ENCODE measurements at places on chromosomes 16 and 17.

DNA sequence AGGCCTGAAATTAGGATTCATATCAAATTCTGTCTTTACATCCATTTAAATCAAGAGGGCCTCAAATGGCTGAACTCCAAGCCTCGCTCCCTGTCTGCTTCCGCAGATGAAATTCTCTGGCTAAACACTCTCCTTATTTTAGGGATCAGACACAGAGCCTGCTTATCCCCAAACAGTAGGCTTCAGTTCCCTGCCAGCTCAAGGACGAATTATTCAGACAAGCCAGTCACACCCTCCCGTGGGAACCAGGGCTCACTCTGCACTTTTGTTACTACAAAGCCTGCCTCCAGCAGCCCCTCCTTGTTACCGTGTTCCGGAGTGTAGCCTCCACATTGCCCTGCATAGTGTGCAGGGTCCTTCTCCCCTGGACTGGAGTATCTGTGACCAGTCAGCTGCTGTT, 46.6 kb upstream of the LCMT1 start:
- no peak for DNase-seq

GRCh38 chr16:83363521-83363920, 444.3 kb upstream of the HSBP1 start:
- no peak for DNase-seq

- DNase-seq, result no peak
Measured at GRCh38 chr17:50691550-50692447, 15.9 kb downstream of the ANKRD40 start.

- peak; percentile 73 for DNase-seq
Measured at GRCh38 chr17:72457712-72458111, 336.9 kb downstream of the SOX9 start.

DNA sequence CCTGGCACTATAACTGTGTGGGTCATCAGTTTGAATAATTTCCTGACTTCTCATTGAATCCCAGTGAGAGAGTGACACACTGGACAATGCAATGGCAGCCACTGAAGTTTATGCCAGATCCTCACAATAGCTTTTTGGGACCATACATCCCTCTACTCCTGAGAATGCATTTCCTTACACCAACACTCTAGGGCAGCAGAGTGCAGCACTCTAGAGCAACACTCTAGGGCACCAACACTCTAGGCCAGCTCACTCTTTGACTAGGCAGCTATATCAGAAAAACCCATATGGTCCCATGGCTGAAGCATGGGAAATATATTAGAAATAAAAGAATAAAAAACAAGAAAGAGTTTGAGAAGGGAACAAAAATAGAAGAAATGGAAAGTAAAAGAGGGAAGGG, 309.2 kb downstream of the MAP2K6 start:
- no peak for DNase-seq

DNA sequence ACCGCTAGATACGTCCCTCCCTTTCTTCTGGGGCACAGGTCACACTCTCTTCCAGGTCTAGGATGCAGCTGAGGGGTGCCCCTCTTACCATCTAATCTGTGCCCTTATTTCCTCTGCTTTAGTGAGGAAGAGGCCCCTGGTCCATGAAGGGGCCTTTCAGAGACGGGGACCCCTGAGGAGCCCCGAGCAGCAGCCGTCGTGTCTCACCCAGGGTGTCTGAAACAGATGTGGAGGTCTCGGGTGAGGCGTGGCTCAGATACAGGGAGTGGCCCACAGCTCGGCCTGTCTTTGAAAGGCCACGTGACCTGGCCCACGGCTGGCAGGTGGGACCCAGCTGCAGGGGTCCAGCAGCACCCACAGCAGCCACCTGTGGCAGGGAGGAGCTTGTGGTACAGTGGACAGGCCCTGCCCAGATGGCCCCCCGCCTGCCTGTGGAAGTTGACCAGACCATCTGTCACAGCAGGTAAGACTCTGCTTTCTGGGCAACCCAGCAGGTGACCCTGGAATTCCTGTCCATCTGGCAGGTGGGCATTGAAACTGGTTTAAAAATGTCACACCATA, 15.6 kb downstream of the SCGB1C2 start:
- DNase-seq, result no peak

DNA sequence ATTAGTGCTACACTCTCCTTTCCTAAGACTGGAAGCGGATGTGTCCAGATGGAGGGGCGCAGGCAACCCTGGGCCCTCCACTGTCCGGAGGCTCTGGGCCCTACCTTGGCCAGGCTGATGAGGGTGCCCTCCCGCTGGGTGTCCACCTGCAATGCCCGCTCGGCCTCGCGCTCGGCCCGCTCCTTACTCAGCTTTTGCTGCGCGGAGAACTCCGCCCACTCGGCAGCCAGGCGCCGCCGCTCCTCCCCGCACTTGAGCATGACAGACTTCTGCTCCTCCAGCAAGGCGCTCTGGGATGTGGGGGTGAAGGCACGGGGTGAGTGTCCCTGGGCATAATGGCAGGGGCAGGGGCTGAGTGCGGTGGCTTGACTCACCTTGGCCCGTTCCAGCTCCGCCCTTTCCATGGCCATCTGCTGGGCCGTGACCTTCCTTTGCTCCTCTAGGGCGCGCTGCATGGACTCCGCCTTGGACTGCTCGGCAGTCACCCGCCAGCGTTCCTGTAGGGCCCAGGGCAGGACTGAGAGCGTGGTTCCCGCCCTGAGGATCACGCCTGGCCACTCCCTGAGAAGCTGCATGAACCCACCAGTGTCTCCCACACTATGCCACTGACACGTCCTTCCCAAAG, 10.1 kb upstream of the MRPL38 start:
- DNase-seq, result no peak

DNA sequence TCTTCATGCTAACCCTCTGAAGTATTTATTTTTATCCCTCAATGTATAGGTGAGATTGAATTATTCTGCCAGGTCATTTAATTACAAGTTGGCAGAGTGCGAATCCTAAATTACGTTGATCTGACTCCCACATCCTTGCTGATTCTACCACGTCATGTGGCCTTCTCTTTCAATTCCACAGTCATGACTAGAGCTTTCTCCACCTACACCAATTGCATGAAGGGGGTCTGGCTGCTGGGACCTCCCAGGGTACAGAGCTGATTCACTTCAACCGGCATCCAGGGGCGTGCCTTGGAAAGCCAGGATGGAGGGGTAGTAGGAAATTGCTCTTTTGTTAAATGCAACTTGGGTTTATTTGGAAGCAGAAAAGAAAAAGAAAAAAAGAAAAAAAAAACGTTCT, 41.1 kb upstream of the CDH13 start:
- no peak for DNase-seq

DNA sequence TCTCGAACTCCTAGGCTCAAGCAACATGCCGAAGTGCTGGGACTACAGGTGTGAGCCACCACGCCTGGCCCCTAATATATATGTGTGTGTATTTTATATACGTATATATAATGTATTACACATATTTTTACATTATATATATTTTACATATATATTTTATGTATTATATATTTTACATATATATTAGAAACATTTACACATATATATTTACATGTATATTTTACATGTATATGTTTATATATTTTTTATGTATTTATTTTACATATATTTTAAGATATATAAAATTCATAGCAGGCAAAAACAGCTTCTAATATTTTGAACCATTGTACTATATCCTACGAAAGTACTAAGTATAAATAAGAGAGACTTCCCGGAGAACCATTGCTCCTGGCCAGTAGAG, 455.1 kb downstream of the XYLT1 start:
- DNase-seq, result no peak

GRCh38 chr16:86775511-86775921, 197.2 kb downstream of the FOXL1 start:
- DNase-seq, result no peak

- no peak for DNase-seq
Measured at GRCh38 chr16:56278196-56278855, 87.0 kb downstream of the GNAO1 start.

DNA sequence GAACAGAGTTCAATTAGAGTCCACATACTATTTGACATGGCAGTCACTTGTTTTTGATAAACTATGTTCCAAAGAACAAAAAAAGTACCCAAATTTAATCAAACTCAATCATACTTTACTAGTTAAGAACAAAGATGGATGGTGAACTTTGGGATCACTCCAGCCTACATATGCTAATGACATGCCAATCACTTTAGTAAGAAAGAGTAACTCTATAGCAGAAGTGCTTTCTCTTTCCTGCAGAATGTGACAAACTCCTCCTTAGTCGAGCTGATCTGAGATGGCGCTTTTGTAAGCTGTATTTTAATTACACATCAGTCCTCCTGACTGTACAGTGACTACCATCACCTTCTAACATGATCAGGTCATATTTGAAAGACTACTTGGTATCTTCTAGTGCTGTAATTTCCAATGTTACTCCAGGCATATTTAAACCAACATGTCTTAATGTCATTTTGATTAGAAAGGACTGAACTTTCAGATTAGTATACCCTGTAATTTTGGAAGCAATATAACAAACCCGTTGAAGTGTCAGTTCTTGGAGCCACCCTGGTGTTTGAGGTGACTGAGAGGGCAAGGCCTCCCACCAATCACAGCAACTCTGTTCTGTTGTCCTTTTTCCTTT, 4.1 kb downstream of the NETO2 start:
- no peak for DNase-seq

GRCh38 chr16:20001856-20002707, 71.6 kb downstream of the GPR139 start:
- DNase-seq, result peak; percentile 98

- no peak for DNase-seq
Measured at GRCh38 chr16:23383881-23384280, 69.1 kb downstream of the COG7 start.

- DNase-seq, result peak; percentile 68
Measured at GRCh38 chr17:13024016-13024415, 6.2 kb upstream of the ELAC2 start.

- no peak for DNase-seq
Measured at GRCh38 chr17:5665164-5665563, 80.9 kb upstream of the NLRP1 start.

- no peak for DNase-seq
Measured at GRCh38 chr16:12679660-12680272, 123.9 kb downstream of the CPPED1 start.

DNA sequence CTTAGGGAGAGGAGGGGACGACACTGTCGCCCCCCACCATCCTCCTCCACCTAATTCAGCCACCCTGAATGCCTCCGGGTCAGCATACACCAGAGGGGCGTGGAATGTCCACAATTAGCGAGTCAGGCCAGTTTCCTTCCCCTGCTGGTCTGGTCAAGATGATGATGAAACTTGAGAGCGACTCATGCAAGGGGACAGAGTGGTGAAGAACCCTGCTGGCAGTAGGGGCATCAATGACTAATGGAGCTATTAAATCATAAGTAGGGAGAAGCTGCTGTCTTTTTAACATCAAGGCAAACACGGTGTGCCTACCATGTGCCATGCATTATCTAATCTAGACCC, 7.2 kb downstream of the SPACA3 start:
- DNase-seq, result no peak

- DNase-seq, result no peak
Measured at GRCh38 chr17:41586863-41587495, at the start of gene KRT14. TSS of gene KRT14 (minus strand) at chr17:41586895. CDS start at chr17:41586834, 61 bp downstream.

DNA sequence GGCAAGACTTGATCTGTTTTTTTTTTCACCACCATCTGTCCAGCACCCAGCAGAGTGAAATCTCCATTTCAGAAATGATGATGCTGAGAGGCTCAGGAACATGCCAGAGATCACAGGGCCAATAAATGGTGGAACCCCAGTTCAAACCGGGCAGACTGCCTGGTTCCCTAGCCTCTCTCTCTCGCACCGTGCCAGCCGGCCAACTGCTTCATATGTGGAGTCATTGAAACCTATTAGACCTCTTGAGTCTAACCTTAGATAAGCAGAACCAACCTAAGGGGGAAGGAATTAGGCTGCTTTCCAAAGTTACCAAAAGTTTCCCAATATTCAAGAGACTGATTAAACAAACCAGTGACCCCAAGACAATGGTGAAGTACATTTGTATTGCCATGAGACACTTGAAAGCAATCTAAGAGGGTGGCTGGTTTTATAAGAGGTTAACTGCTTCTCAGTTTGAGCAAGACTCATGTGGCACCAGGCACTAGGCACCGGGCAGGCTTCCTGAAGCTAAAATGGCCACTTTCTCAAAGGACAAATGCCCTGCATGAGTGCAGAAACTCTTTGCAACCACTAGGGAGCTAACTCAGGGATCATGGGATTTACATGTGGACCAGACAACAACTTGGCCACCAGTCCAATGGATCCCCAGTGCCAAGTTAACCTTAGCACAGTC, 18.4 kb downstream of the TOX3 start:
- DNase-seq, result no peak

DNA sequence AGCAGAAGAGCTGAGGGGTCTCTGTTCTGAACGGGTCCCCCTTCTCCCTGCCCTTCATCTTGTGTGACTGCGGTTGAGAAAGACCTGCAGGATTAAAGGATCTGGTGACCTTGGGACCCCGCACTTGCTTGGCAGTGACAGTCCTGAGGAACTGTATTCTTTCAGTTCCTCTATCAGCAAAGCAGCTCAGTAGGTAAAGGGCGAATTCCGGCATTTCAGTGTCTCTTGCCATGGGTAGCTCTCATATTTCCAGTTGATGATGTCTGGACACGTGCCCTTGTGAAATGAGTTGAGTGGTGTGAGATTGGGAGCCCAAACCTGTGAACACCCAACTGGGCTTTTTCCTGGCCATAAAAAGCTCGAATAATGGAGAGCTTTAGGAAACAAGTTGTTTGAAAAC, 135.7 kb downstream of the PRKCA start:
- DNase-seq, result no peak

DNA sequence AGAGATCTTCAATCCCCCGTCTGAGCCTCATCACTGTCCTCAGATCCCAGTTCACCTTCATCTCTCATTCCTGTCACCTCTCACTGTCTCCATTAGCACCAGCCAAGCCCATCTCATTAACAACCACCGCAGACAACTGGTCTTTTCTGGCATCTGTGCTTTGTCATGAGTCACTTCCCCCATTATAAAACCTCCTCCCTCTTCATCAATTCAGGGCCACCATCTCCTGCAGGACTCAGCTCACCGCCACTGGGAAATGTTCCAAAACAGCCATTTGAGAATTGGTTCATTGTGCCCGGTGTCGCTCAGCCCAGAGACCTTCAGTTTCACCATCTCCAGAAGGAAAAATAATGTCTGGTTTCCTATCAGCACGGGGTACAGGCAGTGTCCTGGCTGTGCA, 56.9 kb upstream of the TEKT3 start:
- DNase-seq, result peak; percentile 41

- peak; percentile 17 for DNase-seq
Measured at GRCh38 chr17:11485336-11486100, 112.8 kb upstream of the DNAH9 start.

GRCh38 chr16:1026057-1026783, 44.6 kb downstream of the SOX8 start:
- DNase-seq, result no peak

- no peak for DNase-seq
Measured at GRCh38 chr17:76253841-76254240, 11.3 kb upstream of the UBALD2 start.

DNA sequence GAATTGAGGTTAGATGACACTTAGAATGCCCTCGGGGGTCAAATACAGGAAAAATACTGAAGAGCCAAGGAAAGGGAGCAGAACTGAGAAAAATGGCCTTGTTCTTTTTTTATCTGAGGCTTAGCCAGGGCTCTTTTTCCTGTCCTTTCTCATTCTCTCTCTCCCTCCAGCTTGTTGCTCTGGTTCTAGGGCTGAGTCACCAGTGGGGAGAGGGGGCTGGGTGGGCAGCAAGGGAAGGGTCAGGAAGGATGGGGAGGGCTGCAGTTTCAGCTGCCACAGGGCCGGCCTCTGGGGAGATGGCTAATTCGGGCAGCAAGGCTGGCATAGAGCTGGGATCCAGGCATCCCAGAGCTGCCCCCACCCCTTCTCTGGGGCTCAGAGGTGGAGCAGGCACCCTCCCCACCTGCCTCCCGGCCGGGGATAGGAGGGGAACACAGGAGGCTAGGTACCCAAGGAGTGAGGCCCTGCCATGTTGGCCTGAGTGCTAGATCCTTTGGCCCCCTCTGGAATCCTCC, 3.9 kb downstream of the ITGA3 start:
- DNase-seq, result no peak

- no peak for DNase-seq
Measured at GRCh38 chr16:89138843-89139520, 32.6 kb upstream of the CDH15 start.
